ENCODE measurements at places on chromosomes 5 and 9.

GRCh38 chr5:137604348-137605095 is 105.4 kb upstream of the SPOCK1 start:
- DNase-seq: no peak

DNA sequence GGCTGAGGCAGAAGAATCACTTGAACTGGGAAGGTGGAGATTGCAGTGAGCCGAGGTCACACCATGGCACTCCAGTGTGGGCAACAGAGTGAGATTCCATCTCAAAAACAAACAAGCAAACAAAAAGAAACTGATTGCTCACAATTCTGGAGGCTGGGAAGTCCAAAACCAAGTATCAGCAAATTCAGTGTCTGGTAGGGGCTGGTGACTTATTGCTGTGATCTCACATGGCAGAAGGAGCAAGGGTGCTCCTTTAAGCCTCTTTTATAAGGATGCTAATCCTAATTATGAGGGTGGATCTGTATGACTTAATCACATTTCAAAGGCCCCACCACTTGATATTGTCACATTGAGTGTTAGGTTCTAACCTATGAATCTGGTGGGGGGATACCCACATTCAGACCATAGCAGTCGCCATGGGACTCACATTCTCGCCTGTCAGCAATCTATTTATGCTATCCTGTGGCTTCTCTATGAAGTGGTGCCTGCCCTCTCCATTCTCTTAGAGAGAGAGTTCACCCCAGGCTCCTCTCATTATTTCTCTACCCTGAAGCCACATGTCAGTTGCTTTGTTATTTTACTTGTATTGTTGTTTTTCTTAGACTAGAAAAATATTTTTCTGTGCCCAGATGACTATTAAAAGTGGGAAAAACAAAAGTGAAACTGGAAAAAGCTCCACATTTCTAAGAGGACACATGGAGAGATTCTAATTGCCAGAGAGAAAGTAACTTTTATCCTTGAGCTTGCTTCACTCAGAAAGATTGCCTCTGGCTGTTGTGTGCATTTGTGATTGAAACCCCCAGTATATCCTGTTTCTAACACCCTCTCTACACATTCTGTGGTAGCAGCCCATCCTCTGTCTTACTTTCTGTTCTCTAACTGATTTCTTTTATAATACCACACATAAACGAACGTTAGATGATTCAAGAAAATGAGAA is 18.8 kb upstream of the PRLR start:
- DNase-seq: no peak

DNA sequence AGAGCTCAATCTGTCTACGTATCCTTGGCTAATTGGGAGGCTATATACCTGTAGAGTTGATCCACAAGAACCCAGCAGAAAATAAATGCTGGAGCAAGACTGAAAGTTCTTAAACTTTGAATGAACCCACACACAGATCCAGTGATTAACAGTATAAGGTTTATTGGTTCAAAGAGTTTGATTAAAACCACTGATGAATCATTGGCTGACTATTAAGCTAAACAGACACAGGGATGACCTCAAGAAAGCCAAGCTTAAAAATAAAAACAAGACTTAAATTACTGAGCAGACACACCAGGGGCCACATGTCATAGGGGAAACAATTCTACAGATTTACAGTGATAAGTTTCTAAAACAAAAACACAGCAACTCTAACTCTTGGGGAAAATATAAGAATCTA is 163.6 kb downstream of the SPATA31D1 start:
- DNase-seq: no peak

GRCh38 chr9:18456624-18457237 is 17.2 kb upstream of the ADAMTSL1 start:
- no peak for DNase-seq

GRCh38 chr9:18331808-18332209 is 142.1 kb upstream of the ADAMTSL1 start:
- DNase-seq: no peak

DNA sequence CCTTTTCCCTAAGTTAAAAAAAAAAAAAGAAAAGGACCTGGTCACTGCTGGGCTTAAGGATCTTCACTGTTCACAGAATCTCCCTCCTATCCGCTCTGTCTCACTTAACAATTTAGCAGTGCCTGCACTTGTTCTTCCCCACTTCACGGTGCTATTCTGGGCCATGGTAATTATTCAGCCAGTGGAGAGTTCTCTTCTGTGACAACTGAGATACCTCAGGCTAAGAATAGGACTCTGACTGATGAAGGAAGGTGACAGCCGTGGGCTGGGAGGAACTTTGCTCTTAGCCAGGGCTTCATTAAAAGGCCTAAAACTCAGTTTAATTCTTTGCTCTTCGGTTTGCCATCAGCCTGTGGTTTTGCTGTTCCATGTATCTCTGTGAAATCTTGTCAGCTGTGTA is 51.9 kb upstream of the ENTREP1 start:
- DNase-seq: no peak

- no peak for DNase-seq
Measured at GRCh38 chr5:164073081-164073480, 567.7 kb downstream of the MAT2B start.

GRCh38 chr5:81181576-81182316 is 51.4 kb upstream of the CKMT2 start:
- no peak for DNase-seq

DNA sequence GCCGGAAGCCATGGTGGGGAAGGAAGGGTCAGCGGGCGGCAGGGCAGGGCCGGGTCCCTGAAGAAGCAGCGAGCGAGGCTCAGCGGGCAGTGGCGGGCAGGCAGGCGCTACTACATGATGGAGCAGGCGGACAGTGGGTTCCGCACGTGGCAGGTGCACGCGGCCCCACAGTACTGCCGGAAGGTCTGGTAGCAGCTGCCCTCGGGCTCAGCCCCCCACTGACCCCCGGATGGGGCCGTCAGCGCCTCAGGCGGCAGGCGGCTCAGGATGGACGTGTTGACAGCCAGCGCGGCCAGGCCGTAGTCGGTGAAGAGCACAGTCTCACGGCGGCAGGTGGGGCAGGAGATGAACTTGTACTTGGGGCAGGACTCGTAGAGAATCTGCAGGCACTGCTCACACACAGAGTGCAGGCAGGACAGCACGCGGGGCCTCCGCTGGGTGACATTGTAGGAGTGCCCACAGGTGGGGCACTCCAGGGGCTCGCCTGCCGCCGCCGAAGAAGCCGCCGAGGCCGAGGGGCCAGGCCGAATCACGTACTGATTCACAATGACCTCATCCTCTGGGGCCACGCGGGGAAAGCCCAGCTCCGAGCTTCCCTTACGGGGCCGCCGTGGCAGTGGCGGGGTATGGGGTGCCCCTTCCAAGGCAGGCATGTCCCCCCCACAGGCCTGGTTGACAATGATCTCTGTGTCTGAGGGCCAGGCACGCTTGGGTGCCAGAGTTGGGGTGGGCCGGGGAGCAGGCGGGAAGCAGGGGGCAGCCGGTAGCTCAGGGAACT is 1.5 kb downstream of the RNF208 start:
- DNase-seq: no peak

DNA sequence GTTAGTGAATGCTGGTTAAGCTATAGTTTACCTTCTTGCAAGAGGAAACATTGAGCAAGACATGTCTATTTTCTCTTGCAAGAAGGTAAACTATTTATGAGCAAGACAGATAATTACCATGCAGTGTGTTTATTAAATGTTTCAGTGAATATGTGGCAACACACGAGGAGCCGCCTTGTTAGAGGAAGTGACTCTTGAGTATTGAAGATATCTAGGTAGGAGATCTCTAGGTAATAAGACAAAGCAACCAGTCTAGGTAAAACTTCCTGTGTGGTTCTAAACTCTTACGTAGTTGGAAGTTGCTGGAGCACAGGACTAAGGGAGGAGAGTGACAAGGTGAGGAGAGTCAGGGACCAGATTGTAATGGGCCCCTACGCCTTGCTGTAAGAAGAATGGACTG is 16.8 kb downstream of the SKP2 start:
- no peak for DNase-seq

- DNase-seq: no peak
Measured at GRCh38 chr5:22102823-22103359, 750.3 kb downstream of the CDH12 start.

DNA sequence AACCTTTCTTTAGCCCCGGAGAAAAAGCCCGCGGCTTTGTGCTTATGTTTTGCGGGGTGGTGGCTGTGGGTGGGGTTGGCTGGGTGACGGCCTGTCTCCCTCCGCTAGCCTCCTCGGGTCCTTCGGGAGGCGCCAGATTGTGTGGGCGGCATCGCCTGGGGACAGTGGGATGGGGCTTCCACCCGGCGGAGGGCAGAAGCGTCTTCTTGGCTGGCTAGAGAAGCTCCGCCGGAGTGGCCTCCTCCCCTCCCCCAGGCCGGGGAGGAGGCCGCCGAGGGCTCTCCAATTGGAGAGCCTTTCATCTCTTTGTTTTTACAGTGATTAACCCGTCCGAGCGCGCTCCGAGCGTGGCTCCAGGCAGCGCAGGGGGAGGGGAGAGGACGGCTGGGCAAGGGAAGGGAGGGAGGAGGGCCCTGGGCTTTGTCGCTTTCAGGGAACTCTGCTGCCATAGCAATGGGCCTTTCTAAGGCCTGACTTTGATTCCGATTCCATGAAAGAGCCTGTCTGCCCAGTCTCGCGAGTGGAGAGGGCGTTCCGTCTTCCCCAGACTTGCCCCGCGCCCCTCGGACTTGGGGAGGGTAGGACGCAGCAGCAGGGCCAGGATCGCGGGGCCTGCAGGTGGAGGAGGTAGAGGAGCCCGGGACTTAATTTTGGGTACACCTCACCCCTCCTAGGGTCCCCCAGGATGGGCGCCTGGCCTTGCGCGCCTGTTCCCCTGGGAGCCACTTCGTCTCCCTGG is 36.7 kb upstream of the TIFAB start:
- no peak for DNase-seq

DNA sequence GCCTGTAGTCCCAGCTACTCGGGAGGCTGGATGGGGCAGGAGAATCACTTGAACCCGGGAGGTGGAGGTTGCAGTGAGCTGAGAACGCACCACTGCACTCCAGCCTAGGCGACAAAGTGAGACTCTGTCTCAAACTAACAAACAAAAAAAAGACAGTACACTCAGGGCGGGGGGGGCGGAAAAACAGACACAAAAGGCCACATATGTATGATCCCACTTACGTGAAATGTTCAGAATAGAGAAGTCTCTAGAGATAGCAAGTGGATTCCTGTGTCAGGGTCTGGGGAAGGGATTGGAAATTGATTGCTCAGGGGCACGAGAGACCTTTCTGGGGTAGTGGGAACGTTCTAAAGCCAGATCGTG is 9.0 kb upstream of the LCN1 start:
- DNase-seq: no peak

DNA sequence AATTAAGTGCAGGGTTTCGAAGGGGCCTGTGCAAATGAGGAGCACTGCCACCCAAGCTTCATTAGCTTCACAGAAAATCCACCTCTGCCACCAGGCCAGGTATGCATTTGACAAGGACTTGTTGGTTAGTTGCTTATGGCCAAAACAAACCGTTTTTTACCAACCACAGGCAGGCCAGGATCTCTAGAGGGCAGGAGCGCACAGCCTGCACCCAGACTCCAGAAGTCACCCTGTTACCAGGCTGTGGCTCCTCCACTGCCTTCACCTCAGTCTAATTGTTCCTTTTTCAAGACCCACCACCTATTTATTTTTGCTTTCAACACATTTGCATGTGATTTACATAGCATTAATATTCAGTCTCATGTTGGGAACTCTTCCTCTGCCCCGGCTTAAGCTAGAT is 78.3 kb upstream of the HSPA9 start:
- no peak for DNase-seq

- peak; percentile 14 for DNase-seq
Measured at GRCh38 chr5:147188200-147189108, 46.4 kb upstream of the STK32A start.

- DNase-seq: no peak
Measured at GRCh38 chr9:27785714-27786100, 212.4 kb upstream of the C9orf72 start.

DNA sequence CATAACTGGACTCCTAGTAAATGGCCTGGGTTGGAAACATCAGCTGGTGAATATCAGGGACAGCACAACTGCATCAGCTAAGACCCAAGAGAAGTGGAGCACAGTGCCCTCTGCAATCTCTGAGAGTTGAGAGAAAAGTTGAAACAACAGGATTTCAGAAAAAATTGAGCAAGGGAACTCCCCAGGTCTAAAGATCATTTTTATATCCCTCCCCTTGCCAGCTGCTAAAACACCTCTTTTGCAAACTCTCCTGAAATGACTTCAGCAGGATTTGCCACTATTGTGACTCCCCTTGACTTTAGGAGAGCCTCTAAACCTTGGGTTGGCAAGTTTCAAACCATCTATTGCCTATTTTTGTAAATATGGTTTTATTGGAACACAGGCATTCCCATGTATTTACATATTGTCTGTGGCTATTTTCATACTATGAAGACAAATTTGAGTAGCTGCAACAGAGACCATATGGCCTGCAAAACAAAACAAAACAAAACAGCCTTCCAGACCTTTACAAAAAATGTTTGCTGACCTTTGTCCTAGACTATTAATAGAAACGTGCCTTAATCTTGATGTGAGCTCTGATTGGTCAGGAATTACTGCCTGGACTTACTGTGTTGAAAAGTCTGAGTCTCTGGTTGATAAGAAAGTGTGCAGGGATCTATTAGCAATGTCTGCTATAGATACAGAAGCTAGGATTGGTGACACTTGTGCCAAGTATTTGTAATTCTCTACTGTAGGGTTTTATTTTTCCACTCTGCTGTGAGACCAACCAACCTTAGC is 37.7 kb upstream of the PLPPR1 start:
- DNase-seq: no peak

- no peak for DNase-seq
Measured at GRCh38 chr9:81902626-81903025, 25.6 kb upstream of the SPATA31D4 start.

GRCh38 chr5:2352101-2352861 is 399.2 kb downstream of the IRX2 start:
- DNase-seq: no peak

- DNase-seq: no peak
Measured at GRCh38 chr9:21686738-21687137, 115.7 kb upstream of the MTAP start.

- DNase-seq: no peak
Measured at GRCh38 chr9:89001917-89002540, 10.8 kb downstream of the S1PR3 start.

- no peak for DNase-seq
Measured at GRCh38 chr9:70060883-70061507, 17.3 kb downstream of the MAMDC2 start.

DNA sequence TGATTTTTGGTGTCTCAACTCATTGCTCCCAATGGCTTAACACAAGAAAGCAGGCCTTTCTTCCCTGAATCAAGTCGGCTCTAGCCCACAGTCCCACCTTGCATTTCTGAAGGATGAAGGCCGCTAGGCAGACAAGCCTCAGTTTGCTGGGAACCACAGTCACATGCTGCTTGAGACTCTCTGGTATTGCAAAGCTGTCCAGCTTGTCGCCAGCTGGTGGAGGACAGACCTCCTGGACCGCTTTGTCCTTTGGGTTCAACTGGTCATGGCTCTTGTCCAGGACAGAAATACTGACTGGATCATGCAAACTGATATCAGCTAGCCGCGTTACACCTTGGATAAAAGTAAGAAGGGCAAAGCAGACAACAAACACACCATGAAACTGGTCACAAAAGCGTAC is 23.1 kb downstream of the DDX31 start:
- DNase-seq: no peak

DNA sequence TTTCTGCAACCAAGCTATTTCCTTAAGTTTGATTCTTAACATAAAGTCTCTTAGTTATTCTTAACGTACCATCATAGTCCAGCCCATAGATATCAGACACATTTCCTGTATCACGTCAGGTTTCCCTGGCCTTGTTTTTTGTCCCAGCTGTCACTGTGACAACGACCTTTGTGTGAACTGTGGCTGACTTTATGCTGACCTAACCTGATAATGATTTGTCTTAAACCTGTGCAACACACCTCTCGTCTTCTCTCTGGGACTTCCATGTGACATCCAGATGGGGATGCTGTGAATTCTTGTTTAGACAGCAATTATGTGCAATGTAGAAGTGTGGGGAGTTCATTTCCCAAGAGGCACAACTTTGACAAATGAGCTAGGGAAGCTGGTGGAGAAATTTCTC is 662.8 kb downstream of the PTPRD start:
- DNase-seq: no peak

Measured in stimulated activated CD8-positive, alpha-beta memory T cell treated with anti-CD3 and anti-CD28 coated beads, Interleukin-4, amount 100 ng/mL, for 4 hours (primary cell).